ENCODE measurements at places on chromosomes 5 and 9. TPM values are rescaled to one million over a fixed set of nuclear protein-coding genes. Genes with fewer than 3 reads are reported as not detected.

DNA sequence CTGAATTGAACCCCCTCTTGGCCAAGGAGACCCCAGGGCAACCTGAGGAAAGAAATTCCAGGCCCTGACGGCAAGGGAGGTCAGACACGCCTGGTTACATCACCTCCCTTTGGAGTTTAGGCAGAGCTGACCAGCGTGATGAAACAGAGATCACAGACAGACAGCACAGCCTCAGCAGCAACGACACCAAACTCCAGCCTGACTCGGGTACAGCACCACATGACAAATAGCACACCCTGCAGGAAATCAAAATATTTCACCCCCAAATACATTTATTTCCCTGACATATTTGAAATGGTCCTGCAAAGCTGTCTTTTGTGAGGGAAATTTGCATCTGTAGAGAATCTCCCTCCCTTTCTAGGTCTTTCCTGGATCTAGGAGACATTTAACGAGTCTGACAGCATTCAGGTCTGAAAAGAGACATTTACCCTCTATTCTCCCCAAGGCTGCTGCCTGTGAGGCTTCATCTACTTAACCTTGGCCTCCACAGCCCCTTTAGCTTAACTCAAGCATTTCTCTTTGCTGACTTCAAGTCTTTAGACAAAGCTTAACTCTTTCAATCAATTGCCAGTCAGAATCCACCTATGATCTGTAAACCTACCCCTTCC is 2.6 kb downstream of the QSOX2 start:
- no peak for DNase-seq

DNA sequence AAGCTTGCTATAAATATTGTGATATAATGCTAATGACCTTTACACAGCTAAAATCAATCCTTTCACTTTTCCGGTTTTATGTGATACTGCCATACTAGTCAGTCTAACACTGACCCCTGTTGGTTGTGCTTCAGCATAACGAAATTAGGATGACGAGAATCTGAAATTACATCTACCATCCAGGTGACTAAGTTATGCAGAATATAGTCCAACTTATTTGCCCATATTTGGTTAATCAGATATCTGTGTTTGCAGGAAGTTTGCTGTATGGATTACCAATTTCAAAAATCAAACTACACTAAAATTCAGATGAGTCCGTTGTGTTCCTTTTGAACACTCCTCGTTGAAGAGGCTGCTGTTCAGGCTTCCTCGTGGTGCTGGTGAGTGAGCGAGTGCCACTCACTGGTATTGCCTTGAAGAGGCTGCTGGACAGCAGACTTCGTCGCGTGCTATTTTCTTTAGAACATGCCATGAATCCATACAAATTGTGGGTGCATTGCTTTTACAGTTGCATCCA is 32.5 kb downstream of the TENT4A start:
- no peak for DNase-seq

GRCh38 chr9:124973807-124974206 is 32.9 kb upstream of the GOLGA1 start:
- DNase-seq, result no peak

DNA sequence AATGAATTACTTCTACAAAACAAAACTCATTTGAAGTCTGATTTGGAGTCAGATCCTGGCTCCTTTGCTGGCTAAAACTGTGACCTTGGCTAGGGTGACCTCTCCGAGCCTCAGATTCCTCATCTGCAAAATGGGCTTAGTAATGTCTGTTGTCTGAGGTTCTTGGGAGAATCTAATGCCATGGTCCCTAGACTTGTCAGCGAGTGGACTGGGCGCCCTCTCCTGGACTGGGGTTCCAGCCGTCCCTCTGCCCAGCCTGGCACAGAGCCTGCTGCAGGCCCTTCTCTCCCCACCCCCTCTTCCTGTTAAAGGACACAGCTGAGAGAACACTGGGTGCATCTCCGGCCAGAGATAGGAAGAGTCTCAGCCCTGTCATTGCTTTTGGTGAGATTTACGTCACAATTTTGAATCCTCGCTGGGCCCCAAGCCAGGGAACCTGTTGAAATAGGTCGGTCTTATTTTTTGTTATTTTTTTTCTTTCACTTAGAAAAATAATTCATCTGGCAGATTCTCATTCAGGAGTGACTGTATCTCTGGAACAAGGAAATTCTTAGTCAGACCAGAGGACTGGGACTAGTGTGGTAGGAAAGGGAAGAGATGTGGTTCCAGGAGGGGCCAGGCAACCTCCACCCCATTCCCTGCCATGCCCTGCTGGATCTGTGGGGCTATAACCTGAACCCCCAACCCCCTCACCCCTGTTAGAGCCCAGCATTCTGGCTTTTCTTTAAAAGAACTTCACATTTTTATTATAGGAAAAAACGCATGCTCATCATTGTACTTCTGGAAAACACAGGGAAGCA is 48.2 kb upstream of the RPL26L1 start:
- no peak for DNase-seq

Gene IPPK
- polyA plus RNA-seq, result 10.8 TPM

Gene CACFD1
- 40.7 TPM for polyA plus RNA-seq

Measured in left renal cortex interstitium (tissue), 4 donors.